ENCODE measurements at places on chromosomes 2 and 18. TPM values are rescaled to one million over a fixed set of nuclear protein-coding genes. Genes with fewer than 3 reads are reported as not detected.

Gene AQP4
- total RNA-seq: not detected

GRCh38 chr18:11148680-11149440 is 509 bp downstream of the PIEZO2 start:
- H3K4me3 ChIP-seq: peak overlapping the region; percentile 77
- H3K27me3 ChIP-seq: no peaks in the 10 kb centered on the region
- peaks cover 13% of the 10 kb centered on the region for H3K4me1 ChIP-seq
- DNase-seq: no peak
- no peaks in the 10 kb centered on the region for H3K36me3 ChIP-seq
- no peak overlapping the region for H3K27ac ChIP-seq

GRCh38 chr2:157785866-157786662 is 90.1 kb downstream of the ACVR1 start:
- H3K27me3 ChIP-seq: no peaks in the 10 kb centered on the region
- peak overlapping the region; percentile 87 for H3K27ac ChIP-seq
- H3K36me3 ChIP-seq: no peaks in the 10 kb centered on the region
- peaks cover 93% of the 10 kb centered on the region for H3K4me1 ChIP-seq

Gene TGFA
- total RNA-seq: 1.1 TPM

DNA sequence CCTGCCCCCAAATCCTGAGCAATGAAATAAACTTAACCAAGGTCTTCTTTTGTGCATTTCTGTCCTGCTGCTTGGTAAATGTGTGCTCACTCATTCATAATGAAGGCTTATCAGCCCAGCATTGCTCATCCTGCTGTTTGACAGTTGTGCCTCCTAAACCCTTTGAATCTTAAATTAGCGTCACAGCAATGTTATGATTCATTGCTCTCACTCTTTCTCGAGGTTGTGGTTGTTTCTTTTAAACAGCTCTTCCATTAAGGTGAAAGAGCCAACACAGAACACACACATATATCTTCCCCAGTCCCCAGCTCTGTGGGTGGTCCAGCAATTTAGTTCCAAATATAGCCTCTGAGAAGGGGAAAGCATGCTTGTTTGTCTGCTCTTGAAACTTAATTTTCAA is 84.0 kb downstream of the EVA1A start:
- H3K27ac ChIP-seq: no peak overlapping the region
- no peak overlapping the region for H3K4me3 ChIP-seq
- no peak for DNase-seq
- no peaks in the 10 kb centered on the region for H3K36me3 ChIP-seq

Measured in thoracic aorta (tissue), 2 donors.